ENCODE measurements at places on chromosomes 3 and 15.

DNA sequence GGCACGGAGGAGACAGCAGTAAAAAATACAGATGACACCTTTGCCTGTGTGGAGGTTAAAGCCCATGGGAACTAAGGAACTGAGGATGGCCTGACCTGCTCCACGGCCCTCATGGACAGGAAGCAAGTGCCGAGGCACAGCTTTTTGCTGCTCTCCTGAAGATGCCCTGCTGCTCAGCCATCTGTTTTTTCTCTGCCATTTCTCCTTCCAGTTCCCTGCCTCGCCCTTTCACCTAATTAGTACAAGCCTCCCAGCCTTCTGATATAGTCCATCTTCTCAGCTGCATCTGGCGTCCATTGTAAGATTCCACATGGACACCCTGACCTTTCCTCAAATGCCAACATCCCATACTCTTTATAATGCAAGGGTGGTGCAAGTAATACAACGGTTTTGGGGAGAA, 11.8 kb upstream of the CXCR6 start:
- DNase-seq: no peak

GRCh38 chr15:70815604-70816003, 38.4 kb downstream of the LARP6 start:
- DNase-seq: no peak

DNA sequence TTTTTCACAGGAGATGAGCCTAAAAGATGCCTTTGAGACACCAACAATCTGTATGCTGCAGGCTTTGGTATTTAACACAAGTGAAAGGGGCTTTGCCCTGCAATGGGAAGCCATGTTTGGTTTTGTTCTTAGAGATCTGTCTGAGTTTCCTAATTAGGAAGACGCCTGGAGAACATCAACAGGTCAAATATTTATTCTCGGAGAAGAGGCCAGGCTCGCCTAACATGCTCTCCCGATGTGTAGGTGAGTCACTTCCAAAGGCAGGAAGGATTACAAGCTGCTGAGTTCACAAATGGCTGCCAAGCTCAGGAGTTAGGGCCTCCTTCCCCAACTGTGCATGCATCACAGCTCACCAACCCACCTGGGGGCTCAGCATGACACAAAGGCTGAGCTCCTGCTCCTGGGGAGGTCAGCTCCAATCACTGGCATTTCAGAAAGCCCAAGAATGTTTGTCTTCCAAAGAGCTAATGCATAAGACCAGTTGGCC, 119.5 kb upstream of the PRICKLE2 start:
- DNase-seq: no peak

GRCh38 chr3:184339001-184339400, 1.6 kb downstream of the FAM131A start:
- DNase-seq: no peak

GRCh38 chr15:48306639-48307038, 24.6 kb upstream of the DUT start:
- no peak for DNase-seq

- DNase-seq: no peak
Measured at GRCh38 chr3:50950591-50950990, 275.9 kb downstream of the DOCK3 start.

DNA sequence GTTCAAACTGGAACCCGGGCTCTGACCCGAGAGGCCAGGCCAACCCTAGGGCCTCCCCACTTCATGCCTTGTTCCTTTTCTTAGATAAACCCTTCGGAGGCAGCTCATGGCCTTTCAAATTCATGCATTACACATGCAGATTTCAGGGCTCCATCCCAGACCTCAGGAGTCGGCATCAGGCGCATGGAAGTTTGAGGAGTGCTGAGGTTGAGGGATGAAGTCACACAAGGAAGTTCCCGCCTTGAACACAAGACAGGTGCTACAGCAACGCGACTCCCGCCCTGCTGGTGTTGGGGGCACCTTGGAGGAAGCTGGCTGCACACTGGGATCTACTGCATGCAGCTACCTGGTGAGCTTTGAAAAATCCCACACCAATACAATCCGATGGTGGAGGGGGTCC, 245.2 kb upstream of the LYSMD4 start:
- no peak for DNase-seq

DNA sequence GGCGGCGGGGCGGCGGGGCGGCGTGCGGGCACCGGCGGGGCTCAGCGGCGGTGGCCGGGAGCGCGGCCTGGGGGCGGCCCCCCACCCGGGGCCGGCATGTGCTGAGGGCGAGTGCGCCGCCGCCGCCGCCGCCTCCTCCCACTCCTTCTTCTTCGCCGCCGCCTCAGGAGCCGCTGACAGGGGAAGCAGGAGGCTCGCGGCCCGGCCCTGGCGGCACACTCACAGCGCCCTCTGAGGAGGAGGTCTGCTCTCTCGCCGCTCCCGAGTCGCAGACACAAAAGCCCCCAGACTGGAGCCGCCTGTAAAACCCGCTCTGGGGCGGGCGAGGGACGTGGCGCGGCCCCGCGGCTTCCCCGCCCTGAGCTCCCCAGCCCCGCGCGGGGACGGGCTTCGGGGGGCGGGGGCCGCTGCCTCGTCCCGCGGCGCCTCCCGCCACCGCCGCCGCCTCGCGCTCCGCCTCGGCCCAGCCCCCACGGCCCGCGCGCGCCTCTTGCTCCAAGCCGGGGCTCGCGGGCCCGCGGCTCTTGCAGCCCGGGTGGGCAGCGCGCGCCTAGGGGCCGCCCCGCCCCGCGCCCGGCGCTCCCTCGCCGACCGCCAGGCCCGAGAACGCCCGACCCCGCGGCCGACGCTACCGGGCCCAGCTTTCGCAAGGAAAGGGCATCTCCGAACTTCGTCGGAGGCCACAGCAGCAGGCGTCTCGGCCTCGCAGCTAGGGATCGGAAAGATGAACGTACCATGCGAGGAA, at the start of gene PYGO1:
TSS of gene PYGO1 (minus strand) at position 276 of the 745 bp plus-strand sequence. CDS start 462 bp downstream, outside the sequence.
- no peak for DNase-seq

GRCh38 chr3:186938716-186939115, 8.4 kb downstream of the ST6GAL1 start:
- no peak for DNase-seq

DNA sequence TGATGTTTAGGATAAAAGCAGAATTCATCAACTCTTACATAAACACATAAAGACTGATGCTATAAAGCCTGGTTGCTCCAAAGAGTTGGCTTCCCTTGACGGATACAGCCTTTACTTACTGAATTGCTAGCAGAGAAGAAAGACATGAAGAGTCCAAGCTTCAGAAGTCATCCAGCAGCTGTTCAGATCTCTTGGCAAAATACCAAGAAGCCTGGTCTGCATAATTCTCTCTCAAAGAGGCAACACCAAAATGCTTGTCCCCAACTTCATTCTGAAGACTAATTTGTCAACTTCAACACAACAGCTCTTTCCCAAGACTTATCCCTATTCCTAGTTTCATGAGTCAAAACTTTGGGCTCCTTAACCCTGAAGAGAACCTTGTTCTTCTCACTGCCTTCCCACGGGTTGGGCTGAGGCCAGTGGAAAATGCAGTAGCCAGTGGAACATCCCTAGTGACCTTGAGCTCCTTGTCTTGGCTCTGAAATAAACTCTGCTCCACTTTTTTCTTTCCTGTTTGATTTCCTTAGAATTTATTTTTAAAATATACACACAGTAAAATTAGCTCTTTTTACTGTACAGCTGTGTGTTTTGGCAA, 119.2 kb upstream of the THBS1 start:
- no peak for DNase-seq

GRCh38 chr3:139491966-139492365, 15.7 kb upstream of the RBP2 start:
- DNase-seq: no peak

DNA sequence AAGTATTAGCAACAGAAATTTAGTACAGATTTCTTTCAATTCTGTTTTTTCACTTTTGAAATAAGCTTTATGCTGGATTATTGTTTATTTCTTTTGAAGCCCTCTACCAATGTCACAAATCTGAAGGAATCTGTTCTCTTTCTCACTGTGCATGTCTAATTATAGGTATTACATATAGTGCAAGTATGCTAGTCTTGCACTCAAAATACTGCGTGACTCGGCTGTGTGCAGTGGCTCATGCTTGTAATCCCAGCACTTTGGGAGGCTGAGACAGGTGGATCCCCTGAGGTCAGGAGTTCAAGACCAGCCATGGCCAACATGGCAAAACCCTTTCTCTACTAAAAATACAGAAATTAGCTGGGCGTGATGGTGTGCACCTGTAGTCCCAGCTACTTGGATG, 95.8 kb upstream of the PLAAT1 start:
- DNase-seq: no peak

DNA sequence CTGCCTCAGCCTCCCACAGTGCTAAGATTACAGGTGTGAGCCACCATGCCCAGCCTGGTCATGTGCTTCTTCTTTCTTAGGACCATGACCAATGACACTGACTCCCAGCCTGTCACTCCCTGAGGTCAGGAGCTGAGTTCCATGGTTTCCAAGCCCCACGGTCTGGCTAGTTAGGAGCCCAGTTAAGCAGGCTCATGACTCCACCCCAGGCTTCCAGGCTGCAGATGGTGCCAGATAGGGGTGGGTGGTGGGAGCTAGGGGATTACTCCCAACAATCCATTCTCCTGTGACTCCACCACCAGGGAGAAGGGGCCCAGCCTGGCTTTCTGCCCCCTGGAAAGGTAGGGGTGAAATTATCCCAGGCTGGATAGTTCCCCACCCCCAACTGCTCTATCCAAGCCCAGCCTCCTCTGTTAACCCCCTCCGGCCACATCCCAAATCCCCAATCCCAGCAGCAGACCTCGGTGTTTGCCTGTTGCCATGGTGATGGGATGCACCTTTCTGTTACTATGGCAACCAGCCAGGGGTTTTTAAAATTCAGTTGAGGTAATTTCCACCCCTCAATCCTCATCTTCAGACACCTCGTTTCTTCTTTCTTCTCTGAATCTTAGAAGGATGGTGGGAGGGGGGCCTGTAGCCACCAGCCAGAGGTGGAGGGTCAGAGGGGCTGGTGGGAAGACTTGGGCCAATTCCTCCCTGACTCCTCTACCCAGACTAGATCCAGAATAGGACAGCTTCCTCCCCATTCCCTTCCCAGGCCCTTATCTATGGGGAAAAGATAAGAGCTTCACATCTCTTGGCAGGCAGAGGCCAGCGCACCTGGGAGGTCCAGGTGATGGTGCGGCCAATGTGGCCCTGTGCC, 22.5 kb upstream of the SEMA3F start:
- no peak for DNase-seq

DNA sequence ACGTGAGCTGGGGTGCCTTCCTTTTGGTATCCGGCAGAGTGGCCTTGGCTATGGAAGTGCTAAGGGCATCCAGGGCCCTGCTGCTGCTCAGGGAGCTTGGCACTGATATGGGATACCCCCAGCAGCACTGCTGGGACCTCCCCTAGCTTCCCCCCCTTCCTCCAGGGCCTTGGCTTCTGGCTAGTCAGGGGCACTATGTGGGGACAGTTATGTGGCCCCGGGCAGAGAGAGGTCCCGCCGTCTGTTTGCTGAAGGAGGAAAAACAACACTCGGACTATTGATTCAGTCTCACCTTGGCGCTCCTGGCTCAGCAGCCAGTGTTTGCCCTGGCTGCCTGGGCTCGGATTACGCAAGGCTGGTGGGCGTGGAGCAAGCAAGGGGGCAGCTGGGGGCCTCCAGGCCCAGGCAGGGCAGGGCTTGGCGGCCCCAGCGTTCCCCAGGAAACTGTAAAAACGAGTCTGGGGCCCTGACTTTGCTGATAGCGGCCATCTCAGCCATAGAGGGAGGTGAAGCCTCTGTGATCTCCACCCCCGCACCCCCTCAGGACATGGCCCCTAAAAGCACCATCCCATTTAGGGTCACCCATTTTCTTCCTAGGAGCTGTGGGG, 5.7 kb downstream of the FURIN start:
- DNase-seq: no peak

GRCh38 chr15:25989327-25989726, 126.2 kb upstream of the ATP10A start:
- no peak for DNase-seq

DNA sequence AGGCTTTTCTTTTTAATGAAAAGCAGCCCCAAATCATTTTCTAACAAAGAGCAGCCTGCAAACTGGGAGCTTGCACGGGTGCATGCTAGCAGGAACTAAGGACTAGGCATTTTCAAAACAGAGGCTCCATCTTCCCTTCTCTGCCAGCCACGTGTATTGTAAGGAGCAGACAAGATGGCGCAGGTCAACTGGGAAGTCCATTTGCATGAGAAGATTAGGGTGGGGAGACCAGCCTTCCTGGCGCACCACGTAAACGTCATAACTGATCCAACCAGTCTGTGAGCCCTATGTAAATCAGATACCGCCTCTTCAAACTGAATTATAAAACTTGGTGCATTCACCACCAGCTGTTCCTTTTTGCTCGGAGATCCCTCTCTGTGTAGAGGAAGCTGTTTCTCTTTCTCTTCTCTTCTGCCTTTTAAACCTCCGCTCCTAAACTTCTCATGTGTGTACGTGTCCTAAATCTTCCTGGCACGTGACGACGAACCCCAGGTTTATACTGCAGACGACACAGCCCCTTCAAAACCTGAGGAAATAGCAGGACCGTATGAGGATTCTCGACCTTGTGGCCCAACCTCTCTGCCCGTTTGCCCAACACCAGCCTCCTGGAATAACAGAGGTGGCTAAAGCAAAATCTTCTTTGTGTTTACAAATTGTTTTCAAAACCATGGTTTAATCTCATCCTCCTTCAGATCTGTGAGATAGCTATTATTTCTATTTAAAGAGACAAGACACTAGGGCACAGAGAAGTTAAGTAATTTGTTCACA, 26.4 kb upstream of the SLC30A4 start:
- DNase-seq: no peak

DNA sequence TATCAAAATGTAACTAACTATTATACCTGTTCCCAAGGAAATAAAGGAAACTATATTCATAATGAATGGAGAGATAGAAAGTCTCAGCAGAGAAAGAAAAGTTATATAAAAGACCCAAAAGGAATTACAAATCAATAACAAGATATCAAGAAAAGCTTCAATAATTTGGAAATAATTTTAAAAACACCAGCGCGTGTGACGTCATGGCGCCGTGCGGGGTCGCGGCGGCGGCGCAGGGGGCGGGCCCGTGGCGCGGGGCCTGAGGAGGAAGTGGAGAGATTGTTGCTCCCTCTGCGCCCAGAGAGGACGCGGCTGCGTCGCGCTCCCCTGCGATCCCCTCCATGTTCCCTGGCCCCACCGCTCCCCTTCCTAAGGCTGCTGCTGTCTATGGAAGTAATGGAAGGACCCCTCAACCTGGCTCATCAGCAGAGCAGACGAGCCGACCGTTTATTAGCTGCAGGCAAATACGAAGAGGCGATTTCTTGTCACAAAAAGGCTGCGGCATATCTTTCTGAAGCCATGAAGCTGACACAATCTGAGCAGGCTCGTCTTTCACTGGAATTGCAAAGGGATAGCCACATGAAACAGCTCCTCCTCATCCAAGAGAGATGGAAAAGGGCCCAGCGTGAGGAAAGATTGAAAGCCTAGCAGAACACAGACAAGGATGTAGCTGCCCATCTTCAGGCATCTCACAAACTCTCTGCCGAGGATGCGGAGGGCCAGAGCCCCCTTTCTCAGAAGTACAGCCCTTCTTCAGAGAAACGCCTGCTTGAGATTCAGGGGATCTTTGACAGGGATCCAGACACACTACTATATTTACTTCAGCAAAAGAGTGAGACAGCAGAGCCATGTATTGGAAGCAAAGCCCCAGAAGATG, 4.1 kb downstream of the XCR1 start:
- DNase-seq: no peak

GRCh38 chr3:150497956-150498355, 48.3 kb downstream of the SERP1 start:
- DNase-seq: no peak

GRCh38 chr3:143896486-143896885, 48.2 kb upstream of the SLC9A9 start:
- DNase-seq: no peak

All from omental fat pad (tissue), 4 donors.